Fibroblast of mammary gland (primary cell): ENCODE measurements at places on chromosomes 12 and 14.
A peak's percentile ranks its signal among the peaks of the same experiment; 100 is the strongest.

GRCh38 chr14:69665631-69666030, 54.2 kb downstream of the SUSD6 start:
- no peak for DNase-seq

DNA sequence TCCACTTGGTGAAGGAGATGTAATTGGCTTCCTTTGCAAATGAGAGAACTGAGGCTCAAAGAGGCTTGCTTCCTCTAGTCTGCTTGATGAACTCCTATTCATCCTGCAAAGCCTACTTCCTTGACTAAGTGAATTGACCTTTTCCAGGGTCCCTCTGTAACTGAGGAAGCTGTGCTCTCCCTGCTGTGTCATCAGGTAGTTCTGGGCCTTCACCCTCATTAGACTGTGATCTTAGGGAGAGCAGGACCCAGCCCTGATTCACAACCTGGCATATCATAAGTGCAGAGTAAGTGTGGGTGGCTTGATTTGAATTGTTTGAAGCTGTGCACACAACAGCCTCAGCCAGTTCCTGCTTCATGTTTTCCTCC, 16.3 kb downstream of the ASB2 start:
- DNase-seq: no peak

GRCh38 chr14:100827101-100828021, 1.4 kb downstream of the MEG3 start:
- DNase-seq: no peak

GRCh38 chr14:52175982-52176502, 91.5 kb upstream of the PTGDR start:
- DNase-seq: no peak

DNA sequence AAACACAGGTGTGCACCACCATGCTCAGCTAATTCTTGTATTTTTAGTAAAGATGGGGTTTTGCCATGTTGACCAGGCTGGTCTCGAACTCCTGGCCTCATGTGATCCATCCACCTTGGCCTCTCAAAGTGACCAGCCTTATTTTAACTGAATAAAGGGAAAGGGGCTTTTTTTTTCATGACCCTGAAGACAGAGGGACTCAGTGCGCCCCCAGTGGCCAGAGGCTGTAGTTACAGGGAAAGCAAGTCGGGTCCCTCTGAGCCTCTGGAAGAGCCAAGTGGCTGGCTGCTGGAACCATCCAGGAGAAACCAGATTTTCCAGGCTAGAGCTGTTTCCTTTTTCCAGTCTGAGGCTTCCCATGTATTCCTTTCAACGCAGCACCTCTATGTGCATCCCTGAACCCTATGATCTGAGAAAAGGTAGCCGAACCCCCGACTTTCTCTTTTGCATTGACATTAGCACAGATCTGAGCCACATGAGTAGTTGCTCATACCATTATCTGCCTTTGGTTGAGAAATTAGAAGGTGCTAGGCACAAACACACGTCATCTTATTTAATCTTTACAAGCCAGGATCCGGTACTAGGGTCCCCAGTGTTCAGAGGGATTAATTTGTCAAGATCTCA, 342.7 kb downstream of the CACNA1C start:
- peak; percentile 38 for DNase-seq

GRCh38 chr12:116404247-116404646, 126.8 kb upstream of the MED13L start:
- no peak for DNase-seq

DNA sequence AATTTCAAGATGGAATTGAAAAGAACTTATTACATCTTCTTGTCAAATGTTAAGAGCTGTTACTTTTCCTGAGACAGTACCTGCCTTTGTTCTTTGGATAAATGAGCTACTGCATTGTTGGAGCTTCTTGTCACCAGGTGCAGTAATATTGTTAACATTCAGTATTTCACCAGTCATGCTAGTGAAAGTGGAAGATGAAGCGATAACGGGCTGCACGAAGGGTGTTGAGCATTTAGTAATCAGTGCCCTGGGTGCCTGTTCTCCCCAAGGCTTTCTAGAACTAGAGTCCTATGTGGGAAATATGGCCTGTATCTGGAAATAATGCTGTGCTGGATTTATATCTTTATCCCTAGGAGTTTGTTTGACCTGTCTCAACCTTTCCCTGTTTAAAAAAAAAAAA, 83.2 kb downstream of the PPP2R5C start:
- no peak for DNase-seq

DNA sequence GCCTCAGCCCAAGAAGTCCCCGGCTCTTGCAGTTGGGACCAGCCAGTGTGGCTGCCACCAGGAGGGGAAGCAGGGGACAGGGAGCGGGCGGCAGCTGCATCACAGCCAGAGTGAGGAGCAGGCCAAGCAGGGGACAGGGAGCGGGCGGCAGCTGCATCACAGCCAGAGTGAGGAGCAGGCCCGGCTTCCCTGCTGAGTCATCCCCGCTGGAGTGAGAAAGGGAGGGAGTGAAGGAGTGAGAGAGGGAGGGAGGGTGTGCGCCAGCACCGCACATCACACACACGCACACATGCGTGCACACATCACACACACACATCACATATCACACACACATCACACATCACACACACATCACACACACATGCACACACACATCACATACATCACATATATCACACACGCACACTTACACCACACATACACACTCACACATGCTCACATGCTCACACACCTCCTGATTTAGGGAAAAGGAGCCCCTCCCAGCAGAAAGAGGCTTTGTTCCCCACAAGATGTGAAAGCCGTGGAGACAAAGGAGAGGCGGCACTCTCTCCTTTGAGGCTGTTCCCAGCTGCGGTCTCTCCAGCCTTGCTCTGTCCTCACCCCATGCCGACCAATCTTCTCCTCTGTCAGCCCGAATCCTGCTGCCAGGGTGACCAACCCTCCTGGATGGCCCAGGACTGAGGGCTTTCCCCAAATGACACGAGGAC, 16.7 kb upstream of the ZDHHC22 start:
- DNase-seq: peak; percentile 58

- DNase-seq: no peak
Measured at GRCh38 chr12:75868501-75868900, 163.1 kb downstream of the PHLDA1 start.
